ENCODE measurements at places on chromosomes 2 and 18. TPM values are rescaled to one million over a fixed set of nuclear protein-coding genes. Genes with fewer than 3 reads are reported as not detected.

DNA sequence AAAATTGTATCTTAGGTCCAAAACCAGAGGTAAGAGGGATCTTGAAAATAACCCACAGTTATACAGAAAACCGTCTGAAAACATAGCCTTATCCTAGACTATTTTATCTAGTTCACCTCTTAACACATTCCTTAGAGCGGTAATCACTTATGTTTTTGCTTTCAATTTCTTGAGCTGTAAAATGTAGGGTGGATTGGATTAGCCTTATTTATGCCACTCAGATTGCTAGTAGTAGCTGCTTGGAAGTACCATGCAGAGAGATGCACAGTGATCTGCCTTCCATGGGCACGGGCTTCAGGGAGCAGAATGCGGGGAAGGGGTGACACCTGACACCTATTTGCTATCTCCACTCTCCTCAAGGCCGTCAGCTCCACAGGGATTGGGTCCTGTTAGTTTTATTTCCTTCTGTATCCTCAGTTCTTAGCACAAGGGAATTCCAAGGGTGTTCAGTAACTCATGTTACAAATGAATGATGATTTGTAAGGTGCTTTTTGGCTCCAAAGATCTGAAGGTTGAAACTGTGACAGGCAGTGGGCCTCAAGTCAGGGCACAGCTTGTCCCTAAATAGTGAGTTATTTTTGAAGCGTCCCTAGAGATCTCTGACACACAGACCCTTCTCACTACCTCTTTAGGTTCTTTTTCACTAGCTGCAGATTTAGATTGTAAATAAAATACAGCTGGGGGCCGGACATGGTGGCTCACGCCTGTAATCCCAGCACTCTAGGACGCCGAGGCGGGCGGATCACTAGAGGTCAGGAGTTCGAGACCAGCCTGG, 64.0 kb upstream of the PMAIP1 start:
- 0 out of 2 replicates have a peak, but pooled peaks cover 5% of the 10 kb centered on the region for H3K4me1 ChIP-seq

- H3K36me3 ChIP-seq, result no peaks in the 10 kb centered on the region
- H3K27ac ChIP-seq, result no peak overlapping the region
- H3K27me3 ChIP-seq, result peaks cover 84% of the 10 kb centered on the region
- H3K4me1 ChIP-seq, result no peaks in the 10 kb centered on the region
Observed at GRCh38 chr2:121034551-121034950, 250.5 kb downstream of the TFCP2L1 start.

The TFCP2L1 gene
- total RNA-seq, result not detected

The CDH20 gene
- not detected for total RNA-seq

- DNase-seq, result no peak
- no peak overlapping the region for H3K4me3 ChIP-seq
- H3K4me1 ChIP-seq, result peaks cover 17% of the 10 kb centered on the region
- no peak overlapping the region for H3K27ac ChIP-seq
Observed at GRCh38 chr2:133393895-133394294, 174.4 kb downstream of the NCKAP5 start.

DNA sequence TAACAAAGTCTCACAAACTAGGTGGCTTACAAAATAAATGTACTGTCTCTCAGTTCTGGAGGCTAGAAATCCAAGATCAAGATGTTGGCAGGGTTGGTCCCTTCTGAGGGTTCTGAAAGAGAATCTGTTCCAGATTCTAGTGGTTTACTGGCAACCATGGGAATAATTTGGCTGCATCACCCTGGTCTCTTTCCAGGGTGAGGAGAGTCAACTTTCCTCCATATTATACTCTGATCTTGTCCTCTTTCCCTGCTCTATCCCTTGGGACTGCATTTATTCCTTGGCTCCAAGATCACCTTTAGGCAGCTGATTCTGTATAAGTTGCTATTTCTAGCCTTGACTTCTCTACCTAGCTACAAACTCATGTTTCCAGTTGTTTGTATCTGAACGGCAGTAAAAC, 35.2 kb downstream of the SLC40A1 start:
- H3K27ac ChIP-seq, result no peak overlapping the region
- H3K4me3 ChIP-seq, result no peak overlapping the region
- no peak for DNase-seq
- H3K27me3 ChIP-seq, result no peaks in the 10 kb centered on the region

DNA sequence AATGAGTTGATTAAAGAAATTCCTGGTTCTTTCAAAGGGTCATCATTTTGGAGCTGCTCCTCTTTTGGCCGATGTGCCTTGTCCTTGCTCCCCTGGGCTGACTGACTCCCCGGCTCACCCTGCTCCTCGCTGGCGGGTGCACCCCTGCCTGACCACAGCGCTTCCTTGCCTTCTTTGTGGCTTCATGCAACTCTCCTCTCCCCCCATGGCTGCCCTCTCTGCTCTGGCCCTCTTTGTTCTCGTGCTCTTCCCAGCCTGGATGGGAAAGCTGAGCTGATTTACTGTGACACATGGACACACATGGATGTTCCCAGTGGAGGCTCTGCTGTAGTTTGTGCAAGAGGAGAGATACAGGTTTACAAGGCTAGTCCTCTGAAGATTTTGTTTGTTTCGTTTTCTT, 234.6 kb downstream of the HAUS1 start:
- H3K27ac ChIP-seq, result no peak overlapping the region
- H3K27me3 ChIP-seq, result peaks cover 74% of the 10 kb centered on the region
- no peaks in the 10 kb centered on the region for H3K4me1 ChIP-seq
- H3K36me3 ChIP-seq, result no peaks in the 10 kb centered on the region
